Hippocampal formation (tissue), 2 donors: ENCODE measurements at places on chromosomes 1 and 21.

DNA sequence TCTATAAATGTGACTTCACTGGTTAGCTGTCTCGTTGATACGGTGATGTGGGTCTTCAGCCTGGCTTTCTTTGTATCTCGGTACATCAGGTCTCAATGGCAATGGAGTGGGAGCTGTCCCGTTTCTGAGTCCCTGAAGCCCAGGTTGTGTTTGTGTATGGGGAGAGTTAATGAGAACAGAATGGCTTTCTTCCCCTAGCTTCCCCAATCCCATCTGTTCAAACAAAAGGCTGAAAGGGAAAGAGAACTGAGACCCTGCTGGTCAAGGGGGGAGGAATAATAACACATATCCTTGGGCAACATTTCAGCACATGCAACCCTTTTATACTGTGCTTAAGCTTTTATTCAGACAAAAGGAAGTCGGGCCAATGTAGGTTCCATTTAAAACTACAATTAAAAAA, 28.4 kb upstream of the CASQ2 start:
- DNase-seq, result no peak

DNA sequence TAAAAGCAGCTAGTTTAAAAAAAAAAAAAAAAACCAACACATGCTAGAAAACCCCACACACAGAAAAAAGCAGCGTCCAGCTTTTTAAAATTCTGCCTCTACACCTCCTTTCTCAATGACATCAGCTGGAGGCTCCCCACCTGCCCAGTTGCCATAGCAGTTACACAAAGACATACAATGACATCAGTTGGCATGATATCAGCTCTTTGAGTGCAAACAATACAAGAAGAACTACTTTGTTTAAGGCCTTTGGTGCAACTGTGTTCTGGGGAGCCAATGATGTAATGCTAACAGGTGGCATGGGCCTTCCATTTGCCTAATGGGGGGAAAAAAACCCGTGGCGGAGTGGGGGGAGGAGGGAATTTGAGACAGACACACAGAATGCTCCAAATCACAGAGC, 32.9 kb downstream of the DUSP10 start:
- peak; percentile 64 for DNase-seq

DNA sequence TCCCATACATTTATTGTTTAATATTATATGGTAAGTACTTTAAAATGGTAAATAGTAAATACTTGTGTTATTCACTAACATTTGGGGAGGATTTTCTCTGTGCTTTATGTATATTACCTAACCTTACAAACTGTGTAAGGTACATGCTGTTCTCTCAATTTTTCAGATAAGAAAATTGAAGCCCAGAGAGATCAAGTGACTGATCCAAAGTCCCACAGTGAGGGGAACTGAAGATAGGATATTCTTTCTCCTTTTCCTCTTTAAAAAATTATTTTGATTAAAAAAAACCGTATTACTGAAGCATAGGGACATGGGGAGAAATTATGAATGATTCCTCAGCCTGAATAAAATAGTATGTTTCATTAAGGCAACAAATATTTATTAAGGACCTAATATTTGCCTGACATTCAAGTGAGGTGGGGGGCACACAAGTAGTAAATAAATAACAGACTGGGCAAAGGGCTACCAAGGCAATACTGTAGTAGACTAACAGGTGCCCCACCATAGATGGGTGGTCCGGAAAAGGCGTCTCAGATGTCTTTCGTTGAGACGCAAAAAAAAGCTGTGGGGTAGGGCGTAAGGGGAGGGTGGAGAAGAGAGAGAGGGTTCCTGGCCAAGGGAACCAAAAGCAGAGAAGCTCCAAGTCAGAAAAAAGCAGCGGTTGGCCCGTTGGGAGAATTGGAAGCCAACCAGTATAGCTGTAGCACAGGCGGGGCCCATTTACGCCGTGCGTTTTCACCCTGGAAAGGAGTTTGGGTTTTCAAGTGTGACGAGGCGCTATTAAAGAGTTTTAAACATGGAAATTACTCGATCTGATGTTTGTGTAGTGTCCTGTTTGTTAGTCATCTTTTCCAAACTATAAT, 944 bp upstream of the AGO3 start:
- DNase-seq, result no peak

- no peak for DNase-seq
These were observed 141.3 kb downstream of the SPATA46 start for GRCh38 chr1:162235241-162235800.

DNA sequence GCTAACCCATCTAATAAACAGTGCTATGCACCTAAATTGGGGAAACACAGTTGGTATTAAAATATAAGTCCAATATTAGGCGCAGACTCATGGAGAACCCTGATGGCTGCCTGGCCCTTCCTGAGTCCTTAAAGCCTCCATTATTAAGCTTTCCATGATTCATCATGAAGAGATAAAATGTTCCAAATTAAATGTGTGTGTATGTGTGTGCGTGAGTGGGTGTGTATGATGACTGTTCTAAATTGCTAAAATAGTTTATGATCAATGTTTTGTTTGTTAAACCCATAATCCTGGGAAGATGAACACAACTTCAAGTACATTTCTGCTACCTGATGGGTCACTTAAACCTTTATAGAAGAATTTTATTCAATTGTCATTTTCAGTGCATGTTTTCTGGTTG, 6.3 kb upstream of the RBBP5 start:
- no peak for DNase-seq

DNA sequence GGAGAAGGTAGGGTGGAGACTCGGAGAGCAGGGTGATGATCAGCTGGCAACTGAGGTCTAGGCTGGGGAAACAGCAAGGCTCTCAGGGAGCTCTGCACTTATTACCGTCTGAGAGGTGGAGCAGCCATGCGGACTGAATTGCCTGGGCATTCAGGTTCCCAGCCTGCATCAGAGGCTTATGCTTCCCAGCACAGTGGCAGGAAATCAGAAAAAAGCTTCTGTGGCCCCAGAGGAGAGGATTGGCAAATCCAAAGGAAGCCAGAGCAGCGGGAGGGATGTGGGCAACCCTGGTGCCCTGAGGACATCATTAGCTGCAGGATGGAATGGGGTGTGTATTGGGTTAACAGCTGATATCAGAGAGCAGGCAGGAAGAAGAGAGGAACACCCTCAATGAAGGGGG, 374.1 kb upstream of the POU3F1 start:
- DNase-seq, result no peak

GRCh38 chr1:45016767-45017166, 4.7 kb downstream of the UROD start:
- no peak for DNase-seq

DNA sequence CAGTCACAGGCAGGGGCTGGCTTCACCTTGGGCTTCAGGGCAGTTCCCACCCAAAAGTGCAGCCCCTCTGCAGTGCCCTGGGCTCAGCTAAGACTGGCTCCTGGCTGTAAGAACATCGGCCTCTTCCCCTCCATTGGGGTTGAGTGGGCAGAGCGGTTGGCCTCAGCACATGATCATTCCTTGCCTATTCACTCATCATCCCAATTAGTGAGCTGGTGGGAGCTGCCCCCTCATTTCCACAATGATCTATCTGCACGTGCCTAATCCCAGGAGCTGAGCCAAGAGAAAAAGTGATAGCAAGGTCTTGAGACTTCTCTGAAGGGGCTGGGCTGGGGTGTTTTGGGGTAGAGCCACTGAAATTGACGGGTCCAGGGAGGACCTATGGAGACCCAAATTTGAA, 133.6 kb downstream of the SYF2 start:
- no peak for DNase-seq

DNA sequence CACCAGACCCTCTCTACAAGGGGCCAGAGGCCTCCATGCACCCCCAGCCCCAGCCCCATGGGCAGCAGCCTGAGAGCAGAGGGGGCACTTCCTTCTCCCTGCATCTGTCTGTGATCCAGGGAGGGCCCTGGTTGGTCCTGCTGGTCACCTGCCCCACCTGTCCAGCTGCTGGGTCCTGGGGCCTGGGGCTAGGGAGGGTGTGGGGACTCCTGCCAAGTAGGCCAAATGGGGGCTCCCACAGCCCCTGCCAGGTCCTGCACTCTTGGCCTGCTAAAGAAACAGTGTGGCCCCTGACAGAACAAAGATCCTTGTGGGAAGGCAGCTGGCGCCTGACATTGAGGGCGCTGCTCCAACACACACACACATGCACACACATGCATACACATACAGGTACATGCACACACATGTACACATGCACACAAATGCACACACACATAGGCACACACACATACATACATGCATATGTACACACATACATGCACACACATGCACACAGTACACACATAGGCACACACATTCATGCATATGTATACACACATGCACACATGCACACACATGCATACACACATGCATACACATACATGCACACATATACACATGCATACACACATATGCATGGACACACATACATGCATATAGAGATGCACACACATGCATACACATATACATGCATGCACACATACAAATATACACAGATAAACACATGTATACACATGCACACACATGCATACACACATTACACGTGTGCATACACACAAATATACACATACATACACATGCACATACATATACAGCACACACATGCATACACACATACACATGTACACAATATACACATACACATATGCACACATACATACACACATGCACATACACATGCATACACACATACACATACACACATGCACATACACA, 49.9 kb downstream of the TRPM2 start:
- DNase-seq, result no peak

DNA sequence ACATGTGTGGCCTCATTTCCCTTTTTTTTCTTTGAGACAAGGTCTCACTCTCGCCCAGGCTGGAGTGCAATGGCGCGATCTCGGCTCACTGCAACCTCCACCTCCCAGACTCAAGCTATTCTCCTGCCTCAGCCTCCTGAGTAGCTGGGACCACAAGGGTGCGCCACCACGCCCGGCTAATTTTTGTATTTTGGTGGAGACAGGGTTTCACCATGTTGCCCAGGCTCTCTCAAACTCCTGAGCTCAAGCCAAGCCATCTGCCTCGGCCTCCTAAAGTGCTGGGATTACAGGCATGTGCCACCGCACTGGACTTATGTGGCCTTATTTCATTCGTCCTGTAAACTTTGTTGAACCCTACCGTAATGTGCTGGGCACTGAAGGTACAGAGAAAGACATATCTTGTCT, 569 bp upstream of the WARS2 start:
- no peak for DNase-seq

GRCh38 chr1:40901886-40902852, 40.0 kb upstream of the CITED4 start:
- DNase-seq, result no peak

DNA sequence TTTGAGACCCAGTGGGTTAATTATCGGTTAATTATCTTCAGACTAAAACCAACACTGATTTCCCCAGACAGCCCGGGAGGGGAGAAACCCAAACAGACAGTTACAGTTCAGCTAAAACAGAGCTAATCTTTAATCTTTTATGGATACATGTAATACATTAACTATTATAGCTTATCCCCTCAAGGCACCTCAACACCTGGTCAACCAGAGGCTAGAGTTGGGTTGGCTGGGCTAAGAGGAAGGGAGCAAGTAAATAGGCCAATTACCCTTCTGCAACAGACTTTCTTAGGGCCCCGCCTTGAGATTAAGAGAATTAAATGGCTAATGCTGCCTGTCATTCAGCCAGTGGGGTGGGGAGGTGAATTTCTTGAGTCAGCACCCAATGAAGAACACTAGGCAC, 6.6 kb upstream of the MED18 start:
- no peak for DNase-seq

GRCh38 chr1:7670334-7671145, 100.6 kb upstream of the VAMP3 start:
- DNase-seq, result no peak

DNA sequence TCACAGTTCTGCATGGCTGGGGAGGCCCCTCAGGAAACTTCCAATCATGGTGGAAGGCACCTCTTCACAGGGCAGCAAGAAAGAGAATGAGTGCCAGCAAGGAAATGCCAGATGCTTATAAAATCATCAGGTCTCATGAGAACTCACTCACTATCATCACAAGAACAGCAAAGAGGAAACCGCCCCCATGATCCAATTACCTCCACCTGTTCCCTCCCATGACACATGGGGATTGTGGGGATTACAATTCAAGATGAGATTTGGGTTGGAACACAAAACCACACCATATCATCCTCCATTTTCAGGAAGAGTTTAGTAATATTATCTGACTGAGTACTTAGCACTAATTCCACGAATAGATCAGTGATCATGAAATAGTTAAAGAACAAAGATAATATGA, 244.2 kb downstream of the LMO4 start:
- no peak for DNase-seq

DNA sequence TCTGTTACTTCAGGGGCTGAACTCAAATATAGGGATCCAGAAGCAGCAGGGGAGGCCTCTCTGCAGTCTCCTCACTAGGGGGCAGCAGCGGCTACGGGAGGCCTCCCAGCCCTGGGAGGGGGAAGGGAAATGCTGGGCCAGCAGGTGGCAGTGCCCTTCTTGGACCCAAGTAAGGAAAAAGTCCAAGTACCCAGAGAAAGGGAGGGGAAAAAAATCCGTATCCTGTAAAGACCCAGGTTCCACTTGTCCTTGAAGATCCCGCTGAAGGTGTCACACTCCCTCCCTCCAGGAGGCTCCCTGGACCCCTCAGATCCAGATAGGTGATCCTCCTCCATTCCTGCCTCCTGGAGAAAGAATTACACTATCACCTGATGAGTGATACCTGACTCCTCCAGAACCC, 14.1 kb upstream of the NUAK2 start:
- DNase-seq, result peak; percentile 80

GRCh38 chr1:15231714-15232201, 15.3 kb upstream of the FHAD1 start:
- no peak for DNase-seq

DNA sequence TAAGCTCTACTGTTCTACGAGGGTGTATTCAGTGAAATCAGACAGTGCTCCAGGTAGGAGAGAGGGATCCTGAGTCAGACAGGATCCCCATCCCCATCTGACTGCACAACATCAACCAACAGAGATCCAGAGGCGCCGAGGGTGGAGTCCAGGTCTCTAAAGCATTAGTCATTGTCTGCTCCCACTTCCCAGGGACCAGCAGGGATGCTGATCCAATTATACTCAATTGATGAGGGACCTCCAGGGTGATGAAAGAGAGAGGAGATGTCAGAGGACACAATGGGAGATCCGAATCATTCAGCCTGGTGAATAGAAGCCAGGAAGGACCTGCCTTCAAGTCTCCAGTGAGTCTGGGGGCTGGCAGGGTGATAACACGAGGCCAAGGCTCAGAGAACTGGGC, 39.5 kb upstream of the STMN1 start:
- DNase-seq, result no peak

DNA sequence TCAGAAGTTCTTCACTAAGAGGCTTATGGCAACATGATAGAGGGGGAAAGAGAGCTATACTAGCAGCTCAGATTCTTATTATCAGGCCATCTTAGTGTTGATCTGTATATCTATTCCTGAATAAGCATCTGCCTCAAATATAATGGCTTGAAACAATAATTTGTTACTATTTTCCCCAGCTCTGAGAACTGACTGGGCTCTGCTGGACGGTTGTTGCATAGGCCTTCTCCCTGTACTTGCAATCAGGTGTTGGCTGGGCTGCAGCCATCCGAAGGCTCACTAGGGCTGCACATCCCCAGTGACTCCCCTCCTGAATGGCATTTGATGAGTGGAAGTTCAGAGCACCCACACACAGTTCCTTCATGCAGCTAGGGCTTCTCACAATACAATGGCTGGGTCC, 116.0 kb downstream of the PROX1 start:
- no peak for DNase-seq
